ENCODE measurements at places on chromosomes 2 and 18.

DNA sequence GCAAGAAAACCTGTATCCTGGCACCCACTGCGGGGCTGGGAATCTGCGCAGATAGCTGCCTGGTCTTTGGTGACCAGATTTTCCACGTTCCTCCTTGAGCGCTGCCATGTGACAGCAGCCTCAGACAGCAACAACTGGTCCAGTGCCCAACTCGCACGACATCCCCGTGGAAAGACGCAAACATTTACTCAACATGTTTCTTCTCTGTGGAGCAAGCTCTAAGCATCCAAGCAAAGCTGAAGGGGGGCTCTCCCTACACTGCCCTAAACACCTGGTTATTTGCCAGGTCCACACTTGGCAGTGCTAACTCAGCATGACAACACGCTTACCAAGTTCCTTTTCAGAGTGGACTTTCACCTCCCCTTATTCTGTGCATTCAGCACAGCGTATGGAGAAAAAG lies 11.3 kb downstream of the ZNF516 start:
- DNase-seq, result no peak

- no peak for DNase-seq
Measured at GRCh38 chr2:128026448-128027277, 1.2 kb downstream of the SAP130 start.

- DNase-seq, result no peak
Measured at GRCh38 chr18:63319383-63320122, at the start of gene BCL2. BCL2 (minus strand) TSS chr18:63319769.

DNA sequence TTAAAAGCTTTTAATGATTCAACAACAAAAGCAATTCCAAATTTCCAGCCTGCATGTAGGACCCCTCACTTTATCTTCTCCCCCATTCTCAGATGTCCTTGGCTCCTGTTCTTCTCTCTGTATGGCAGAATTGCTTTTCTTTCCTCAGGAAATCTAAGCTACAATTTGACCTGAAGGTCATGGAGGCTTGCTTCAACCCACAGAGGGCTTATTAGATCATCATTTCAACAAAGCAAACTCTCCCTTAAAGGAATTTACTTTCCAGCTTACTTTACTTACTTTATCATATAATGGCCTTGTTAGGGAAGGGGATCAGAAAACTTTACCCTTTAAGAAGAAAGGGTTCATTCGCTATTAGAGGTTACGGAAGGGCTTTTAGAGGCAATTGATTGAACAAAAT lies 211.5 kb downstream of the RAD51AP2 start:
- DNase-seq, result no peak

- DNase-seq, result no peak
Measured at GRCh38 chr2:229212241-229212640, 58.8 kb downstream of the PID1 start.

DNA sequence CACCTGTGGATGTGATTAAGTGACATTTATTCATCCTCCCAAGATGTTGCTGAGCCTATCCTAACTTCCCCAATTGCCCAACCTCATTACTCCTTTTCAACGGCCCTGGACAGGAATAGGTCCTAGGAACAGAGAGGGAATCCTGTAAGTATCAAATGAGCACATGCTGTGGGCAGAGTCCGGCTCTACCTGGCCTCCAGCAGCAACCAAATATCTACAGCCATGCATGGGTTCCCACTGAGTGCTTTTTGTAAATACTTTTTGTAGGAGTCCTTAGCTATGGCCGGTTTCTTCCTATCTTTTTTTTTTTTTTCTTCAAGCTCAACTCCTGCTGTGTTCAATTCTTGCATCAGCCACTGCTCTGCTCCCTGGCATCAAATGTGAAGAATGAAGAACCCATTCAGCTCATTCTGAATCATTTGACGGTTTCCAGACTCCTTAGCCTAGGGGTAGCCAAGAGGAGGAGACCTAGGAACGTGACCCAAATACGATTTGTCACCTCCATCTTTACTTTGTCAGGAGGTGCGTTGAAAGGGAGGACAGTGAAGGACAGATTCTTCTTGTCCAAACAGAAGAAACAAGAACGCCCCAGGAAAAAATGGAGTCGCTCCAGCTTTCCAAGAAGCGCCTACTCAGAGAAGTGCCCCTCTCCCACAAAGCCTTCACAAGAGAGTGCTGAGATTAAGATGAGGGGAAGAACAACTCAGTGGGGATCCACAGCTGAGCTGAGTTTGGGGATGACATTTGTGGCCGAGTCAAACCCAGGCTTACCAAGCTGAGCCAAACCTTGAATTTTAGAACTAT lies 46.7 kb upstream of the LCLAT1 start:
- no peak for DNase-seq
